Adrenal gland (tissue), 19 donors: ENCODE measurements at places on chromosomes 6 and 20. TPM values are rescaled to one million over a fixed set of nuclear protein-coding genes. Genes with fewer than 3 reads are reported as not detected.
A peak's percentile ranks its signal among the peaks of the same experiment; 100 is the strongest.

GRCh38 chr20:44702776-44703175, 12.4 kb upstream of the CCN5 start:
- no peaks in the 10 kb centered on the region for H3K36me3 ChIP-seq
- peak overlapping the region; percentile 83 for H3K27ac ChIP-seq
- H3K4me1 ChIP-seq, result peaks cover 25% of the 10 kb centered on the region
- H3K27me3 ChIP-seq, result no peaks in the 10 kb centered on the region

DNA sequence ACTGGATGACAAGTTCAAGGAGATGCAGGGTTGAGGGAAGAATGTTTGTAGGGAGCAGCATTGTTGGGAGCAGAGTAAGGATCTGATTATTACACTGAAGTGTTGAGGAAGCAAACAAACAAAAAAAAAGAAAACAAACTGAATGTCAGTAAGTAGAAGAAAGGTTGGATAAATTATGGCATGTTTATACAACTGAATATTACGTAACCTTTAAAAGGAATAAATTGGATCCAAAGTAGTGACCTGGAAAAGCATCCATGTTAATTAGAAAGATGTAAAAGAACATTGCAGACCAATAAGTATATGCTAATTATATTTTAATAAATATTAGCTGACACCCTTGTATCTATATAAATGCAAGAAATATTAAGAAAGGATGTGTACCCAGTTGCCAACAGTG, 12.8 kb upstream of the TSPYL1 start:
- DNase-seq, result no peak
- H3K27ac ChIP-seq, result no peak overlapping the region
- no peaks in the 10 kb centered on the region for H3K27me3 ChIP-seq
- H3K4me3 ChIP-seq, result no peak overlapping the region

DNA sequence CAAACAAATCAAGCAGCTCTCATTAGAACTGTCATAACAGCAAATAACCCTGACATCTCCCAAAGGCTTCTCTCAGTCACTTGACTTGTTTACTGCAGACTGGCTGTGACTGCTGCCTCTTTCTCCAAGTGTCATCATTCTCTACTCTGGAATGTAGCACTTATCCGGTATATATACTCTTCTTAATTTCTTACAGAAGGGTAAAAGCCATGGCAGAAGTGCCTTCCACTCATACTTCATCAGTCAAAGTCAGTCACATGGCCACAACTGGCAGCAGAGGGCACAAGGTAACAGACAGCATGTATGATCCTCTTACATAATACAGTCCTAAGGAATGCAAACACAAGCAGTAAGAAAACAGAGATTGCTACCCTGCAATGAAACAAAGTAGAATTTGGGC, 9.3 kb downstream of the NAPB start:
- no peak overlapping the region for H3K4me3 ChIP-seq
- peak overlapping the region; percentile 11 for H3K27ac ChIP-seq
- no peak for DNase-seq
- peaks cover 82% of the 10 kb centered on the region for H3K4me1 ChIP-seq

Gene OR12D1
- not detected for total RNA-seq

Gene OTOR
- total RNA-seq, result not detected
